CD4-positive, alpha-beta T cell treated with Interleukin-4 for 4 hours (primary cell): ENCODE measurements at places on chromosomes 4 and X.

- no peak for DNase-seq
Observed at GRCh38 chr4:149076401-149076800, 634.2 kb upstream of the NR3C2 start.

- no peak for DNase-seq
Observed at GRCh38 chrX:120795301-120795700, 80.4 kb downstream of the CT47B1 start.

DNA sequence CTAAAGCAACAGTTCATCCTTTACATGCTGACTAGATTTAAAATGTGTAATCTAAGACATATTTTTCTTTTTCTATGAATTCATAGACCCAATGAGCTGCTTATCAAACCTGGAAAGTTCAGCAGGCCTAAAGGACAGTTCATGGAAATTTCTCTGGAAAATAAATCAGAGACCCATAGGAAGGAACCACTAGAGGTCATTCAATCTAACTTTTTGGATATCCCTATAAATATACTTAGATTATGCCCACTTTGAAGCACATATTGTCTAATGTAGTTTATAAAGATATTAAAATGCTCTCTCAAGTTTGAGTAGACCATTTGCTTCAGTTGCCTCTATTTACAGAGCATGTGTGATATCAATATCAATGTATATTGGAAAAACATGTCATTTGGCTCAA lies 473.0 kb downstream of the FAT4 start:
- no peak for DNase-seq

DNA sequence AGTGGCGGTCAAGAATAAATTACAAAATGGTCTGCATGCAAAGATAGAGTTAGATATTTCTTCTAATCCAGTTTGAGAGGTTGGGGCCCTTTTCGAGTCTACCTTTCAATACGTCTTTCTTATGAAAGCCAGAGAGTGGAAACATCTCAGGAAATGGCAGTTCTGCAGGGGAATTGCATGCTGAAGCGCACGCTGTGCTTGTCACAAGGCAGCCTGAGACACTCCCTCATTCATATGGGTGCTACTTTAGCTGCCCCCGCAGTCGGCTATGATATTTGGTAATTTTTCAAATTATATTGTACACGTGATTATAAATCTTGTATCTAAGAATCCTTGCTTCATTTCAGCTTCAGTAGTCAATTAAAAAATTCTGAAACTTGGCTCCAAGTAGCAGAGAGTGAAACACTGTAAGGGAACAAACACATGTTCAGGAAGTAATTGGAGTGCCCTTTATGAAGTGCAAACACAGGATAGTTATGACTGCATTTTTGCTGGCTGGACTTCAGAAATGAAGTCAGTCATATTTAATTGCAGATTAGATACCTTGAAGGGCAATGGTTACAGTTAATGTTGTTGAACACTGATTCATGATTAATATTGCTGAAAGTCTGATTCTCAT lies 145.5 kb upstream of the NAP1L5 start:
- no peak for DNase-seq

DNA sequence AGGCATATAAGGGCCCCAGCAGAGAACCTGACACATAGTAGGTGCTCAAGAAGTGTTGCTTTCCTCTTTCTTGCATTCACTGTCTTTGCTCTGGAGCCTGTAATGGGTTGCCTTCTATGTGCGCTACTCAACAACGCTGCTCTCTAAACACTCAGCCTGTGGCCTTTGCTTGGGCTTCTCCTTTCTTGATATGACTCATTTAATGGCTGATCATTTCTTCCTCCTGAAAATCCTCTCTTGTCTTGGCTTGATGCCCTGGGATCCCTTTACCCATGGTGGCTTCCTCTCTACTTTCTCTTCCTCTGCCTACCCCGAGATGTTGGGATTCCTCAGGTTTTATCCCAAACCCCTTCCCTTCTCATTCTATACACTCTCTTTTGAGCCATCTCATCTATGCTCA lies 19.9 kb upstream of the PJA1 start:
- DNase-seq = no peak

GRCh38 chr4:148114436-148114835 lies 327.8 kb downstream of the NR3C2 start:
- DNase-seq = no peak

- DNase-seq = no peak
Observed at GRCh38 chr4:168572002-168572401, 75.2 kb downstream of the PALLD start.

GRCh38 chr4:15024386-15024785 lies 22.1 kb downstream of the CPEB2 start:
- DNase-seq = no peak

DNA sequence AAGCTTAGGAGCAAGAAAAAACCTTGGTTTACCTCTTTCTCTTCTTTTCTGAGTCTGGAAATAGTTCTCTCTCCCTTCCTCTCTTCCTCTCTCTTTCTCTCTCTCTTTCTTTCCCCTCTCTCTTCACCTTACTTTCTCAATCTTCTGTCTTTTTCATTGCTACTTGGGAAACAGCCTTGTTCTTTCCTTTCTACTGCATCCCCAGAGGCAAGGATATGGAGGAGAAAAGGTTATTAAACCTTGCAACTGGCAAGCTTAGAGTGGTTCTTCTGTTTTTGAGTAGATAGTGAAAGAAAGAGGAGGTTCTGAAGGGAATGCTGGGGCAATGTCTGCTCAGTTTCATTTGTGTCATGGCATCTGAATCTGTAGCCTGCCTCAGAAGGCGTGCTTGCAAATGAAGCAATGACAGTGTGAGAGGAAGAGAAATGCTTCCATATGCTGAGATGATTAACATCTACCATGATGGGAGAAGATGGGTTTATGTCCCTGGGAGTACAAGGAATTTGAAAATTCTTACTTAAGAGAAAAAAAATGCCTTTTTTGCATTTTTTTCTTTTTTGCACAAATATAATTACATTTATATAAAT lies 190.6 kb downstream of the CEP135 start:
- no peak for DNase-seq

DNA sequence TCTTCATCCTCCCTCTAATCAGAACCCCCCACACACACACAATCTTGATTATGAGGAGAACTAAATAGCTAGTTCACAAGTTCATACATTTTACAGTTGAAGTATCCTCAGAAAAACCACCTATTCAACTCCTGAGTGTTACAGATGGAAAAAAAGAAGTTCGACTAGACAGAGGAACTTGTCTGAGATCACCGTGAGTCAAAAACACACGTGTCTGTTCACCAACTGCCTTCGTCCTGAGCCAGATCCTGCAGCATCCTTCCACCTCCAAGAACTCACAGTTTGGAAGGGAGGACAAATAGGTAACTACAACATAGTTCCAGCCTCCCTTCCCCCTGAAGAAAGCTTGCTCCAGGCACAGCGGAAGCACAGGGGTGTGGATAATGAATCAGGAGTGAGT lies 19.0 kb upstream of the IRAK1 start:
- DNase-seq = no peak

- no peak for DNase-seq
Observed at GRCh38 chrX:74800062-74800461, 125.2 kb downstream of the NEXMIF start.

GRCh38 chrX:115632455-115632854 lies 71.5 kb downstream of the PLS3 start:
- no peak for DNase-seq

DNA sequence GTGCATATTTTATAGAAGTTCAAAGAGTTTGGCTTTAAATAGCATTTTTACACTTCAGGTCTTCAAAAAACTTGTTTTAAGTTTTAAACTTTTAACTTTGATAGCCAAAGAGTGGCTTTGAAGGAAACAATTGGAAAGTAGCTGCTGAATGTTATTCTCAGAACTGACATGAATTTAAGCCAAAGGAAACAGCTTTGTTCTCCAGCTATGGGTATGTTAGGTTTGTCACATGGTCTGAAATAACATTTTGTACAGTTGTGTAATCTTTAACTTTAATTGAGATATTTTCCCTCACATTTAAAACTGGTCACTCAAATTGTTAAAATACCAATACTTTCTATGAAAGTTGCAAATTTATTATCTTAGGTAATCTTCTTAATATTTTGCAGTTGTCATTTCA lies 564.7 kb downstream of the IL15 start:
- DNase-seq = no peak

DNA sequence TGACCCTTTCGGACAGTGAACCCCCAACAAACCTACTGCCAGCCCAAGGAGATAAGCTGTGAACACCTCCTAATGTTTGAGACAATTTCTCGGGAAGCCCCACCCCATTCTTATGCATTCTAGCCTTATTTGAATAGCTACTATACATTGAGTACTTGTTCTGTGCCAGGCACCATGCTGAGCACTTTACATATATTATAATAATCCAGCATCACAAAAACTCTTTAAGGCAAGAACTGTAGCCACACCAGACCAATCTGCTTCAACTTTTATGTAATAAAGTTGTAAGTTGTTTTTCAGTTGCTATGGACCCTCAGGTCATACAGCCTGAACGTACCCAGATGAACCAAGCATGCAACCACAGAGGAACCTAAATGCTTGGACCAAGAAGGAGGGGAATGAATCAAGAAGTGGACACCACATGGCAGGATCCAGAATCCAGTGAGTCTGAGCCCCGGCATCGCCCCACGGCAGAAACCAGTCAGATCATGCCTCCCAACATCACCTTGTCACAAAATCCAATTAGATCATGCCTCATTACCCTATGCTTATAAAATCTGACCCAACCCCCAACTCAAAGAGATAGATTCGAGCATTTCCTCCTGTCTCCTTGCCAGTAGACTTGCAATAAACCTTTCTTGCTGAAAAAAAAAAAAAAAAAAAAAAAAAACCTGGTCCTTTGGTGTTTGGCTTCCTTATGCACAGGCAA lies 225.0 kb downstream of the QDPR start:
- DNase-seq = no peak

- DNase-seq = no peak
Observed at GRCh38 chr4:1987296-1987695, 21.5 kb downstream of the NELFA start.

DNA sequence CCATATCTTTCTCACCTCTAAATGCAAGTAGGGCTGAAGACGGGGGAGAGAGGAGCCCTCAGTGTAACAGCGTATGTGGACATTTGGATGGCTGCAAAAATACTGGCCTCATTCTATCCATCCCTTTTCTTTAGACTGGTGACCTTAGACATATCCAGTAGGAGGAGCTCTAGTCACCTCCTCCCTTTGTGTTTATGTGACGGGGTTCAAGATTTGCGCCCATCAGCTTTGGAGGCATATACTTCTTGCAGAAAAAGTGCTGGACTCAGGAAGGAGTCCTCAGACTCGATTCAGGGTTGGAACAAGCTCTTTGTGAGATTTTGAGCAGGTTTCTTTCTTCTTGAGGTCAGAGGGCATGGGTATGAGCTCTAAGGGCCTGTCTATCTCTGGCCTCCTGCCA lies 86.2 kb downstream of the MAMLD1 start:
- DNase-seq = no peak

GRCh38 chrX:150774798-150775568 lies 81.8 kb downstream of the MTMR1 start:
- no peak for DNase-seq

DNA sequence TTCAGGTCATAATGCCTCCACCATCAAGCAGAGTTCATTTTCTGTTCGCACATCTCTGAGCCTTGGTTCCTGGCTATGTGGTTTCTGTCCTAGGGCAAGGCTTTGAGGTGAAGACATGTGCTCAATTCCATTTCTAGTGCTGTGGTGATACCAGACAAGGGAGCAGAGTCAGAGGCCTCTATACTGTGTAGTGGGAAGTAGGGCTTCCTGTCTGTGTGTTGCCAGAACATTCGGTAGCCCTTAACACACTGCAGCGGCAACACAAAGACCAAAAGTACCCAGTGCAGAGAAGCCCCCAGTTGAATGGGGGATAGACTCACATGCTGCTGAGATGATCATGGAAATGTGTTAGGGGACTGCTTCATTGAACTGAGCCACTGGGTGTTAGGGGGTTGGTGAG lies 56.4 kb downstream of the STARD8 start:
- no peak for DNase-seq

DNA sequence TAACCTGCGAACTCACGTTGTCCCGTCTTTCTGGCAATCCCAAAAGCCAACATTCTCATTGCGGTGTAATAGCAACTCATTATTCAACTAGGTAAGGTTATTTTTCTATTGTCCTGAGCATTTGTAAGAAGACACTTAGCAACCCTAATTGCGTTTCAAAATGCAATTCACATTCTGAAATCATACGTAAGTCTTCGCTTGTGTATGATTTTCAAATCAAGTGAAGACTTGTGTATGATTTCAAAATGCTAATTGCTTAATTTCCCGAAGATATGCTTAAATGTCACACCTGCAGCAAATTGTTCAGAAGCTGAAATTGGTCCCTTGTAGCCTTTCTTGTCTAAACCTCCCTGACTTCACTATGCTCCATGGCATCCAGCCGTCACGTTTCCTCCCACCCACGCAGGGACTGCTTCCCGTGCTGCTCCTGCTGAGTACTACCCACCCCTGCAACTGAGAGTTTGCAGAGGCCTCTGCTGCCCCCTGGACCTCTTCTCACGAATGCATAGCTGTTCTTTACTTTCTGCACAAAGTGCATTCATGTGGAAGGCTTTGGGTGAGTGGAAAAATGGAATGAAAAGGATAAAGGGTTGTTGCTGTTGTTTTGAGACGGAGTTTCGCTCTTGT lies 40.8 kb upstream of the CLDN24 start:
- DNase-seq = no peak

GRCh38 chr4:99635601-99636000 lies 22.0 kb downstream of the C4orf54 start:
- no peak for DNase-seq

- no peak for DNase-seq
Observed at GRCh38 chr4:125187226-125188176, 127.3 kb upstream of the FAT4 start.

DNA sequence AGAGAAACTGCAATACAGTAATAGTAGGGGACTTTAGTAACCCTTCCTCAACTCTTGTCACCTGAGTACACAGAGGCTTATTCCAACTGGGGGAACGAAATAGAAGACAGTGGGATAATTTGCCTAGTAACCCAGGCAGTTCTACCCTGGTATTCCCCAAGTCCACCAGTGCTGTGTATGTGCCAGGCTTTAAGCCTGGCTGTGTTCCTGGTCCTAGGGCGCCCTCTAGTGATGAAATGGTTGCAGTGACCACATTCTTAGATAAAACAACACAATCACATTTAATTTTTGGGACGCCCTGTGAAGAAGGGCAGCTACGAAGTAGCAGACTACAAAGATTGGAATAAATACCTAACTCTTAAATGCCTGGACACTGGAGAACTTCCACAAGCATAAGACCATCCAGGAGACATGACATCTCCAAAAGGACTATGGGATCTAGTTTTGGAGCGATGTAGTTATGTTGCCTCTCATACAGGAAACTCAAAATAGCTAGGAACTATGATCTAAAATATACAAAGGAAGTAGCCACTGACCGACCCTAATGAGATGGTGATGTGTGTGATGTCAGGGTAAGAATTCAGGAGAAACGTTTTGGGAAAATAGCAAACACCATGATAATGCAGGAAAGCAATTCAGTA lies 288.5 kb upstream of the ZCCHC13 start:
- peak; percentile 65 for DNase-seq

GRCh38 chr4:37066159-37066558 lies 178.4 kb upstream of the NWD2 start:
- DNase-seq = no peak

GRCh38 chr4:28462766-28463700 lies 1602.4 kb downstream of the STIM2 start:
- DNase-seq = no peak
